ENCODE measurements at places on chromosomes 5 and 9.

GRCh38 chr5:14881826-14882225, 10.2 kb upstream of the ANKH start:
- DNase-seq, result no peak

DNA sequence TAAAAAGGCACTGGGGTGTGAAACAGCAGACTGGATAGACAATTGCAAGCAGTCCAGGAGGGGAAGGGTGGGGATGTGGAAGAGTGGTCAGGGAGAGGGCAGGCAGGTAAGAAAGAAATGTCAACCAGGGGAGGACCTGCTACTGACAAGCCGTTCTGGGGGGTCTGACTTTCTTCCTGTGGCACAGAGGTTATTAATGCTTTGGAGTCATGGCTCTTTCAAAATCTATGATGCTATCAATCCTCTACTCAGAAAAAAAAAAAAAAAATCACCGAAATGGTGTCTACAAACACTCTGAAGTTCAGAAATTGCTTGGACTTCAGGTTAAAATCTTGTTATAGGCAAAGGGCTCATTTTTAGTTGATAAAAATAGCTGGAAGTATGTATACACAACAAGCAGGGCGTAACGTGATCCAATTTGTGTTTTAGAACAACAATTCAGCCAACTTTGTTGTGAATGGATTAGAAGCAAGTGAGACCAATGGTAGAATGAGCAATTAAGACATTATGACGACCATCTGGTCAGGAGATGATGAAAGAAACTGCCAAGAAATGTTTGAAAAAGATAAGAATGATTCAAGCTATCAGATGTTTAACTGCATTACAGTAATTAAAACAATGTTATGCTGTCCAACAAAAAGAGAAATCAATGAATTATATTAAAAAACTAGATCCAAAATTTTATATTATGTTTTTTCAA, 255.2 kb downstream of the DEPDC1B start:
- no peak for DNase-seq

DNA sequence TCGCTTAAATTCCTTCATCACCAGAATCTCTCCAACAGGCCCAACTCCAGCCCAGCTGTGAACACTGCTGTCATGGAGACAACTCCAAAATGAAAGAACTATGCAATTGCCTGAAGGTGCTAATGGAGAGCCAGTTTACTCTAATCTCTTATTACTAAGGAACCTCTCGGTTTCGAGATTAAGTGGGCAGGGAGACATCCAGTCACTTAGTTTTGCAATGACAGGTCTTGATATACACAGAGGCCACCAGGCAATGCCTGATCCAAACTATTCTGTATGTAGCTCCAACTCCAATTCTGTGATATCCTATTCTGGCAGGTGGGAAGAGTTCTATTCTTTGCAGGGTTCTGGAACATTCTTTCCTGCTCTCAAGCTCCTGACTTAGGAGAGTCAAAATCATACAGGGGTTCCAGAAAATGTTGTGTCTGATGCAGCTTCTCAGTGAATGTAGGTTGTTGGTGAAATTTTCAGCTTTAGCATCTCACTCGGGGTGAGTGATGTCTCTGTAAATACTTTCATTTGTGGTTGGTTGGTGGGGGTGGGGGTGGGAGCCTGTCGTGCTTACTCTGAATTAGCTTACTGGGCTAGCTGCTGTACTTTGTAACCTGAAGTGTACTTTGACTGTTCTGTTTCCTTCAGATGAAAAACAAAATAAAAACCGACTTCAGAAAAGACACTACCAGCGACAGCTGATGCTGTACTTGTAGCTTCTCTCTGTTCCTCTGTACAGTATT, 170.9 kb downstream of the PALM2AKAP2 start:
- DNase-seq, result no peak

- DNase-seq, result peak; percentile 31
Measured at GRCh38 chr5:8517456-8517855, 648.5 kb downstream of the MTRR start.

- DNase-seq, result no peak
Measured at GRCh38 chr5:41517909-41518308, 7.5 kb upstream of the PLCXD3 start.

- no peak for DNase-seq
Measured at GRCh38 chr5:115132465-115132864, 37.2 kb downstream of the TRIM36 start.

- peak; percentile 36 for DNase-seq
Measured at GRCh38 chr5:137372773-137373160, 126.4 kb downstream of the SPOCK1 start.

- no peak for DNase-seq
Measured at GRCh38 chr5:176394881-176395675, 6.5 kb downstream of the HIGD2A start.

DNA sequence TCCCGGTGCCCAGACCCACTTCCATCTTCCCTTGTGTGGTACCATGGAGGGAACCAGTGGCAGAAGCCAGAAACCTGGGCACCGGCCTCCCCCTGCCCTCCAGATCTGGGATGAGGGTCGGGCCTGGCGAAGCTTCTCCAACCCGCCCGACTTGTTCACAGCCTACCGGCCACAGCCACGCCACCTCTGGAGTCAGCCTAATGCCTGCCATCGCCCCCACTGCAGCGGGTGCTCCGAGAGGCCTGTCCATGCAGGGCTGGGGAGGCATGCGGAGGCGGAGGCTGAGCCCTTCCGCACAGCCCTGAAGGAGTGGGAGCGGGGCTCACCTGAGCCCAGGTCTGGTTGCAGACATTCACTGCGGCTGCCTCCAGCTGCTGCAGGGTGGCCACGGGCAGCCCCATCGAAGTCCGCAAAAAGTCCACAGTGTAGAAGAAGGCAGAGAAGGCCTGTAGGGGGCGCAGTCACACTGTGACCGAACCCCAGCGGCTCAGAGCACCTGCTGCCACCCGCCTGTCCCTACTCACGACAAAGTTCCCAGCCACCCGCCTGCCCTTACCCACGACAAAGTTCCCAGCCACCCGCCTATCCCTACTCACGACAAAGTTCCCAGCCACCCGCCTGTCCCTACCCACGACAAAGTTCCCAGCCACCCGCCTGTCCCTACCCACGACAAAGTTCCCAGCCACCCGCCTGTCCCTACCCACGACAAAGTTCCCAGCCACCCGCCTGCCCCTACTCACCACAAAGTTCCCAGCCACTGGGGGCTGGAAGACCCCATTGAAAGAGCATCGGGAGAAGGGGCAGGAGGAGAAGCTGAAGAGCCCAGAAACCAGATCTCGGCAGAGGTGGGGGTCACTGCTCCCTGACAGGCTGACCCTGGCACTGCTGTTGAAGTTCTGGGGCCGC, 3.8 kb upstream of the NPDC1 start:
- DNase-seq, result peak; percentile 15
